ENCODE measurements at places on chromosomes 5 and 9. TPM values are rescaled to one million over a fixed set of nuclear protein-coding genes. Genes with fewer than 3 reads are reported as not detected.

The EIF4E1B gene
- total RNA-seq = not detected

The PCSK5 gene
- total RNA-seq = 1.7 TPM

The ATP10B gene
- total RNA-seq = not detected

DNA sequence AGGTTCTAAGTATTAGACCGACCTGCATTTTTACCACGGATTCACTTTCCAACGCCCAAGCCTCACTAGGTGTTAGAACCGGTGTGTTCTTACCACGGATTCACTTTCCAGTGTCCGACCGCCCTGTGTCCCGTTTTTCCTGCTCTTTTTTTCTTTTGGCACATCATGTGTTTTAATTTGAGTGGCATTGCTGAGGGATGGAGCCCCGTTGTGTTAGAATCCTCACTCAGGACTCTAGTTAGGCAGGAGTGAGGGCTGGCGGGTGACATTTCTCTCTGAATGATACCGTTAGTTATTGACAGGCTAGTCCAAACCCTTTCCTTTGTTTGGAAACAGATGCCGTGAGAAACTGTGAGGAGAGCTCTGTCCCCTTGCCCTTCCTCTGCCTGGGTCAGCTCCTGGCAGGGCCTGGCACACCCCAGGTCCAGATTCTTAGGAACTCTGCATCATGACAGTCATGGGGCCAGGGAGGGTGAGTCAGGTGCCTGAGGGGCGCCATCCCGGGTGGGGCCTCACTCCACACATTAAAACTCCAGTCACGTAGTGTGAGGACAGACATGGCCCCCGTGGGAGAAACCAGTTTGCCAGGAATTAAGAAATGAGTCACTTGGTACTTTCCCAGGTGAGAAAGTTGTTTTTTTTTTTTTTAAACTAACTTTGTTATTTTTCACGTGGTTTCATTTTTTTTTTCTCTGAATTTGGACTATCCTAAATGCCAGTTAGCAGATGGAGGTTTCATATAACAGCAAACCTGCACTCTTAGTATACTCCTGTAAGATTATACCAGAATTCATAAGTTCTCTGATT, 15.8 kb downstream of the EXOC3 start:
- peaks cover 84% of the 10 kb centered on the region for H3K36me3 ChIP-seq
- DNase-seq = peak; percentile 41
- H3K27ac ChIP-seq = peak overlapping the region; percentile 49
- H3K4me1 ChIP-seq = peaks cover 56% of the 10 kb centered on the region
- no peak overlapping the region for H3K4me3 ChIP-seq

- H3K36me3 ChIP-seq = no peaks in the 10 kb centered on the region
- H3K4me1 ChIP-seq = no peaks in the 10 kb centered on the region
- H3K27me3 ChIP-seq = peaks cover 3% of the 10 kb centered on the region
- no peak for DNase-seq
Measured at GRCh38 chr5:62100201-62100600, 205.8 kb upstream of the KIF2A start.

GRCh38 chr9:136219276-136219675, 14.3 kb upstream of the LHX3 start:
- H3K4me1 ChIP-seq = peaks cover 24% of the 10 kb centered on the region
- no peaks in the 10 kb centered on the region for H3K27me3 ChIP-seq
- no peak for DNase-seq
- no peak overlapping the region for H3K4me3 ChIP-seq

DNA sequence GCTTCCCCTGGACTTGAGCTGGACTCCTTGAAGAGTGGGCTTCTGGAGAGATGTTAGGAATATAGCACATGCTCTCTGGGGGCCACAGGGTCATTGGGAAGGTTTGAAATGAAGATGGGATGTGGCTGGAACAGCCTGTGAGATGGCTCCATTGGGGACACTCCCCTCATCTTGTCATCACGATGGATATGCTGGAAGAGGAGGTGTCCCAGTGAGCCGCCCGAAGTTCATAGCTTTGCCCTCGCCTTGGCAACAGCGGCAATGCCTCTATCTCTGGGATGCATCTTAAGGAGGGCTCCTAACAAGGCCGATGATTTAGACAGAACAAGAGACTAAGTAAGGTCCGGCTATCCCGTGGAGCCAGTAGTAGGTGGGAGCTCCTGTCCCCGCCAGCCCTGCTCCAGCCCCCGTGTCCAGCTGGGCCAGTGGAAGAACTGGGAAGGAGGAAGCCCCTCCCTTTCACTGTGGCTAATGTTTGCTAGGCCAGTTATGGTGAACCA, 23.9 kb downstream of the AMBP start:
- no peaks in the 10 kb centered on the region for H3K4me1 ChIP-seq
- H3K27me3 ChIP-seq = no peaks in the 10 kb centered on the region
- H3K4me3 ChIP-seq = no peak overlapping the region

DNA sequence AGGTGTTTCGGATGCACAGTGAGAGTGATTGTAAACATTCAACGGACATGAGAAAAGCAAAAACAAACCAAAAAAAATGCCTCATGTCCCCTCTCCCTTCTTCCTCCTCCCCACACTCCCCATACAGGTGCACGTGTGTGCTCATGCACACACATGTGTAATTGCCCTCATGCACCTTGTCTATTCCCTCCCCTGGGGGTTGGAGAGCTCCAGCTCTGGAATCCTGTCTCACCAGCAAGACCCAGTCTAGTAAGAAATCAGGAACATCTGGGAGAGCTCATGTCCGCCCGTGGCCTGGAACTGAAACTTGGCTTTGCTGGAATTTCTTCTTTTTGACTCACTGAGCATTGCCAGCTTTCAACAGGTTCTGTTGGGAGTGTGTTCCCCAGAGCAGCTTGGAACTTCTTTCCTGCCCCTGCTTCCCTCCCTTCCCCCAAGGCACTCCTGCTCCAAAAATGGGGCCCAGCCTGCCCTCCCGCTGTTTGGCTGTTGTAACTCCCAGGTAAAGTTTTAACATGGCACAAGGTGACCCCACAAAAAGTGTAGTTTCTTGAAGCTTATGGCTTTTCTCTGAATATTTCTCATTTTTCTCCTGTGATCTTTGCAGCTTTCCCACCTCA, 190.1 kb downstream of the NR3C1 start:
- H3K4me3 ChIP-seq = no peak overlapping the region
- H3K36me3 ChIP-seq = peaks cover 10% of the 10 kb centered on the region
- H3K27me3 ChIP-seq = peaks cover 2% of the 10 kb centered on the region
- H3K27ac ChIP-seq = peak overlapping the region; percentile 53
- peaks cover 46% of the 10 kb centered on the region for H3K4me1 ChIP-seq

DNA sequence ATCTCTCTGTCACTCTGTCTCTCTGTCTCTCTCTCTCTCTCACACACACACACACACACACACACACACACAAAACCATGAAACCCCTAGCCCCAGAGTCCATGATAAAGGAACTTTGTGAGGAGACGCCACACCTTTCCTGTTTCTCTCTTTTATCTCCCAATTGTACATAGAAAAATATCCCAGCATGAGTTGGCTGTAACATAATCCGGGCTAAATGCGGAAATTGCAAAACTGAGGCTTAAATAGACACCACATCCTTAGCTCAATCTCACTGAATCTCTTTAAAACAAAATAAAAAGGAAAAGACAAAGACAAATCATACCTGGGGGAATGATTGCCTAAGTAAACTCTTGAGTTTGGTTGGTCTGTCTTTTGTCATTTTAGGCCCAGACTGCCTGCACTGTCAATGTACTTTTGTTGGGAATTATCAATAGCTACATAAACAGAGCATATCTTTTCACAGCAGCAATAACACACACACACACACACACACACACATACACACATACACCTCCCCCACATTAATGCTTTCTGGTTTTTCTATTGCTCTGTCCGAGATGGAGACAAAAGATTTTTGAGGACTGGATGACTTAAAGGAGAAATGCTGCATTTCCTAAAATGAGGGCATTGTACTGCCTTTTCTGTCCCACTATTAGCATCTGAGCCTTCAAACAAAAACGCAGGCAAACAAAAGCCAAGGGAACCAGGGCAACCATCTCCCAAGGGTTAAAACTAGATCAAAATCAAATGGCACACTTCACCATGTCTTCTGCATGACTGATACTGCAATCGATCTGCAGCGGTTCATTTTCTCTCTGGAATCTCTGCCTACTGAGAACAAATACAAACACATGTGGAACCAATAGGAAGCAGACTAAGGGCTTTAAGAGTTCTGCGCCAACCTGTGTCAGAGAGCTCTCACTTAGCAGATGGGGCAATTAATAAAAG, 321.5 kb downstream of the NFIB start:
- DNase-seq = no peak
- H3K27me3 ChIP-seq = no peaks in the 10 kb centered on the region
- H3K4me1 ChIP-seq = no peaks in the 10 kb centered on the region
- no peak overlapping the region for H3K4me3 ChIP-seq

GRCh38 chr5:171785517-171785916, at the start of gene SMIM23:
Gene SMIM23, plus strand, starts transcription at chr5:171785817. Its CDS starts 55 bp downstream, at chr5:171785872.
- H3K36me3 ChIP-seq = no peaks in the 10 kb centered on the region
- H3K27ac ChIP-seq = no peak within 1 kb of the TSS
- no peak within 1 kb of the TSS for H3K4me3 ChIP-seq
- peaks cover 6% of the 10 kb centered on the region for H3K27me3 ChIP-seq
- DNase-seq = no peak

DNA sequence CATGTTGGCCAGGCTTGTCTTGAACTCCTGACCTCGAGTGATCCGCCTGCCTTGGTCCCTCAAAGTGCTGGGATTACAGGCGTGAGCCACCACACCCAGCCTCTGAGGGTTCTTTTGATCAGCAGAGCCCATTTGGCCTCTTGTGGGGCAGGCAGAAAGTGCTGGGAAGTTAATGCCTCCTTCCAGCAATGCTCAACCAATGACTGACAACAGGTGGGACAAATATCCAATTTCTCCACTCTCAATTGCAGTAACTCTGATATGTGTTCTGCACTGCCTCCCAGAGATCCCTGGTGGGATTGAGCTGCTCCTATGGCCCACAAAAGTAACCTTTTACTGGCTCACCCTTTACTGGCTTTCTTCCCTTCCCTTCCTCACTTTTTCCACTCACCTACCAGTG, 79.9 kb upstream of the APC start:
- DNase-seq = no peak
- no peaks in the 10 kb centered on the region for H3K4me1 ChIP-seq
- H3K27ac ChIP-seq = no peak overlapping the region
- H3K36me3 ChIP-seq = no peaks in the 10 kb centered on the region
- no peak overlapping the region for H3K4me3 ChIP-seq

GRCh38 chr5:165135565-165135964, 1630.1 kb downstream of the MAT2B start:
- H3K27ac ChIP-seq = no peak overlapping the region
- no peaks in the 10 kb centered on the region for H3K27me3 ChIP-seq
- no peak overlapping the region for H3K4me3 ChIP-seq
- H3K4me1 ChIP-seq = no peaks in the 10 kb centered on the region
- no peak for DNase-seq

DNA sequence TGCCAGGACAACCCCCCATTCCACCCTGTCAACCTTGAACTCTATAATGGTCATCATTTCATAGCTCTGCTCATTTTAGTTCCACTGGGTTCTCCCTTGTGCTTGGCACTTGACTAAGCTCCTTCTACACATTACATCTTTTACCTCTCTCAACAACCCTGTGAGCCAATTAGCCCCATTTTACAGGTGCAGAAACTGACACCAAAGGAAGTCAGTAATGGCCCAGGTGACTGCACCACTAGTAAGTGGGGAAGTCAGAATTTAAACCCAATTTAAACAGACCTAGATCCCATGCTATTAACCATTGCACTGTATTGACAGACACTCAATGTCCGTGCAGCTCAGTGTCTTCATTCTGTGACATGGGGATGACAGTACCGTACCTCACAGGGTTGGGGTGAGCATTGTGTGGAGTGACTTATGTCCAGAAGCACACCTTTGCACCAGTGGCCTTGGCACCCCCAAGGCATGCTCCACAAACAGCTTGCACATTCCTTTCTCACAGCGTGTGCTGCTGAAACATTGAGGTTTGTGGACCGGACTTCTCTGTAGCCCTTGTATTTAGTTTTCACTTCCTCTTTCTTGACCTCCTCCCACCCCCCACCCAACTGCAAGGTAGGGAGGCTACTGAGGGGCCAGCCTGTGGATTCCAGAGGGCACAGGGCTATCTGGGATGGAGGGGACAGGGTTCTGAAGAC, 23.1 kb downstream of the IRF1 start:
- no peaks in the 10 kb centered on the region for H3K27me3 ChIP-seq
- no peak for DNase-seq
- H3K27ac ChIP-seq = peak overlapping the region; percentile 91
- H3K36me3 ChIP-seq = peaks cover 48% of the 10 kb centered on the region

All from activated CD4-positive, alpha-beta memory T cell treated with anti-CD3 and anti-CD28 coated beads, Interleukin-2, amount 10 ng/mL, durations not matched to agents 7 days and 5 days (primary cell).